ENCODE measurements at places on chromosomes 1 and 21.

GRCh38 chr21:26379561-26379960 is 193.5 kb downstream of the CYYR1 start:
- DNase-seq, result no peak

GRCh38 chr1:6953907-6954364 is 168.7 kb downstream of the CAMTA1 start:
- DNase-seq, result no peak

GRCh38 chr1:34794001-34794789 is 1.4 kb downstream of the GJA4 start:
- no peak for DNase-seq

DNA sequence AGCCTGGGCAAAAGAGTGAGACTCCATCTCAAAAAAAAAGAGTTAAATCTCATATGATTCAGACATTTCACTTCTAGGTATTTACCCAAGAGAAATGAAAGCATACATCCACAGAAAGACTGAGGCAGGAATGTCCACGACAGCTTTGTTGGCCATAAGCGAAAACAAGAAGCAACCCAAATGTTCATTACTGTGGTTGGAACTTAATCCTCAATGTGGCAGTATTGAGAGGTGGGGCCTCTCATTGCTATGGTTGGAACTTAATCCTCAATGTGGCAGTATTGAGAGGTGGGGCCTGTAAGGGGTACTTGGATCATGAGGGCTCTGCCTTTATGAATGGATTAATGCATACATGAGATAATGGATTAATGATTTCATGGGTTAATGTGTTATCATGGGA is 15.2 kb downstream of the C21orf58 start:
- no peak for DNase-seq

DNA sequence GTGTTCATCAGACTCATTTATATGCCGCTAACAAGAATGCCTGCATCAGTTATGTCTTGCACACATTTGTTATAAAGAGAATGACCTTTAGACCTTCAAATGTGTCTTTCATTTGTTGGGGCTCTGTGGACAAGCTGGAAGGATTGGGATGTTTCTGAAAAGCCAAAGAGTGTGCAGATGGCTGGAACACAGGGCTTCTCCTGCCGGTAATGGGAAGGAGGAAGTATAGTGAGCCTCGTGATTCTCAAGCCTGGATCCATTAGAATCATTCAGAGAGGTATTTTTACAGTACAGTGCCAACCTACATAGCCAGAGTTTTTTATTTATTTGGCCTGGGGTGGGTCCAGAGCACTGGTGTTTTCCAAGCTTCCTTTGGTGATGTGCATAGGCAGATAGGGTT is 40.6 kb upstream of the ATP1A1 start:
- DNase-seq, result no peak

Data from SHP77 treated with DMSO at 0.1 percent for 48 hours (cell line).